ENCODE measurements at places on chromosomes 7 and 10.
A peak's percentile ranks its signal among the peaks of the same experiment; 100 is the strongest.

- no peak for DNase-seq
Measured at GRCh38 chr7:16774294-16774693, 20.7 kb downstream of the TSPAN13 start.

DNA sequence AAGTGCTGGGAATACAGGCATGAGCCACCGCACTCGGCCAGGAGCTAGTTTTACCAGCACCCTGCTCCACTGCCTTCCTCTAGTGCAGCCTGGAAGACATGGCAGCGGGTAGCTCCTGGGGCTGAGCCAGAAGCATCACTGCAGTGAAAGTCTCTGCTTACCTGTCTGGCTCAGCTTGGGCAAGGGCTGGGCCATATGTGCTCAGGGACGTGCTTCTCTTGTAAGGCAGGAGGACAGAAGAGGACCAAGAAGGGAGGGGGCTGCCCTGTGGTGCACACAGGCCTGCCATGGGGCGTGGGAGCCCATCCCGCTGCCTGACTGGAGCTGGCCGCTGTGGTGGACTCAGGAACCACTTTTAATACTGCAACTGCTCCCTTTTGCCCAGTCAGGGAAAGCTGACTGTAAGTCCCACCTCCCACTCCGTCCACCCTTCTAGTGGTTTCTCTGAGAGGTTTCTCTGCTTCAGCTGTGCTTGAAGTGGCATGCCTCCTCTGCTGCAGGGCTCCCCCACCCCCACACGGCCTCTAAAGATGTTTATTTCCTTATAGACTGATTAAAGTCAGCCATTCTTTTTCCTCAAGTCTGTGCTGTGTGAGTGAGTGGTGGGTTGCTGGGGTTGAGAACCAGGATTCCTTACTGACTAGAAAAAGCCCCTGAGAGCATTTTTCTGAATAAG, 25.3 kb upstream of the C10orf95 start:
- DNase-seq, result no peak

- no peak for DNase-seq
Measured at GRCh38 chr7:121151774-121152221, 163.3 kb downstream of the CPED1 start.

GRCh38 chr7:34622771-34623250, 35.2 kb upstream of the NPSR1 start:
- no peak for DNase-seq

GRCh38 chr10:46553238-46554049, 3.0 kb downstream of the GPRIN2 start:
- no peak for DNase-seq

DNA sequence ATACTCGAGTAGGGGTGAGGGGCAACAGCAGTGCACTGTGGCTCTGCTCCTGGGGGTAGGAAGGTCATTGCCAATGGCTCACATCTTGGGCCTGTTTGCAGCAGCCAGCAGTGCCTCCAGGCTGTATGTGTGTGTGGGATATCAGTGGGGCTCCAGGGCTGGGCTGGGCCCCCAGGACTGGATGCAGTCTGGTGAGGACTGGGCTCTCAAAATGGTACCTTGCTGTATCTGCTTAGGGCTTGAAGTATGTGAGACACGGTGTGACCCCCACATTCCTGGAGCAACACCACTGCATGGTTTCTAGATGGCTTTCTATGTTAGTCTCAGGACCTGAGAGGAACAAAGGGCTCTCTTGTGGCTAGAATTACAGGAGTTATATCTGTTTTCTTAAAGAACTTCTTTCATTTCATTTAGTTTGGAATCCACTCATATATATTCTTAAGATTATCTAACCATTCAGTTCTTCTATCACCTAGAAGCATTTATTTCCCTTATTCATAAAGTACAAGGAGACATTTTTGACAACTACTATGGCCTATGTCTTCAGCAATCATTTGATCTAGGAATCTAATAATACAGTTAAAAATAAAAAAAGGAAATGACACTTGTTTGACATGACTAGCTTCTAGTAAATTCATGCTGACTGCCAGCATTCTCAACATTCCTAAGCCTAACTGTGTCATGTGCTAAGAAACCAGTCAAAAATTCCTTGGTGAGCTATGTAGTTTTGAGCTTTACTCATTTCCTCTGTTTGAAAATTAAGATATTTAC, 443.2 kb upstream of the SEMA3A start:
- no peak for DNase-seq

DNA sequence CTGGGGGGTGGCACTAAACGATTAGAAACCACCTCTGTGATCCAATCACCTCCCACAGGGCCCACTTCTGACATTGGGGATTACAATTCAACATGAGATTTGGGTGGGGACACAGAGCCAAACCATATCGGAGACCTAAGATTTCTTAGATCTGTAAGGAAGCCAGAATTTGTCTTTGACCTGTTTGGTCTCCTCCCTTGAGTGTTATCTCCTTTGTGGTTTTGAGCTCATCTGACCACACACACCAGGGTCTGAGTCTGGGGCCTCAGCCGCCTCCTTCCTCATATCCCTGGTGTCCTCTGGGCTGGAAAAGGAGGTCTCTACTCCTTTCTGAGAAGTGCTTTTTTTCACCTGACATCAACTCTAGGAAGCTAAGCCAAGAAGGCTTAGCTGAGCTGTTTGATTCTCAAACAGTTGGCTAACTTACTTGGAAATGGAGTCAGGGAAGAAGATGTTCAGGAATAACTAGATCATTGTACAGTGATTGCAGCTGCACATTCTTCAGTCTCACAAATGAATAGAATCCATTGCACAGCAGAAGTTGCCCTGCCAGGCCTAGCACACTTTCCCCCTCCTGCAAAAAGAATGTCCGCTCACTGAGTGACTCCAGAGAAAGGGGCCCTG, 167.4 kb downstream of the ARHGAP21 start:
- no peak for DNase-seq

- no peak for DNase-seq
Measured at GRCh38 chr7:47588704-47589225, 6.9 kb upstream of the TNS3 start.

- no peak for DNase-seq
Measured at GRCh38 chr10:103145046-103145445, 48.0 kb downstream of the NT5C2 start.

GRCh38 chr7:90552521-90552920, 43.6 kb upstream of the CDK14 start:
- DNase-seq, result no peak

DNA sequence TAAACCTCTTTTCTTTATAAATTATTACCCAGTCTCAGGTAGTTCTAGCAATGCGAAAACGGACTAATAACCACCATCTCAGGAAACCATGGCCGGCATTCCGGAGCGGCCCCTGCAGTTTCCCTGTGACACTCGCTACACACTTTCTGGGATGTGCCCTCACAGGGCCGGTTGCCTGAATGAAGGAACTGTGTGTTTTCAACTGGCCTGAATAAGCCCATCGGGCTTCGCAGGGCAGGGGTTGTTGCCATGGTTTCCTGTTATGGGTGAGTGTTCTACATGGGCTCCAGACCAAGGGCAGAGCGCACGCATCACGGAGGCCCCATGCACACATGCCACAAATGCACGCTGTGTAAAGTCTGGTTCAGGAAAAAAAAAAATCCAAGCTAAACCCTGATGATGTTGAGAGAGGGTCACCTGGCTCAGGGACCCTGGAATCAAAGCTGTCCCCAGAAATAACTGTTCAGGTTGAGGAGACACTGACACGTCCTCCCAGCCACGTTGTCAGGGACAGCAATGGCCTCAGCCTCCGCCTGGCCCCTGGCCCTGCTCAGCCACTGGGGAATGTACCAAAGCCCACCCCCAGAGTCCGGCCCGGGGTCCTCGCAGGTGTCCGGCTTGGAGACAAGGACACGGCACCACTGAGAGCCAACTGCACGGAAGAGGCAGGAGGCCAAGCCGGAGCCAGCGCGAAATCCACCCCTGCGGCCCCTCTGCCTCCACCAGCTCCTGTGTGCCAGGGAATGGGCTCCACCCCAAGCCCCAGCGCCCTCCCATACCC, 47.9 kb downstream of the STK32C start:
- no peak for DNase-seq

- DNase-seq, result no peak
Measured at GRCh38 chr7:98922392-98923187, 44.3 kb downstream of the TRRAP start.

DNA sequence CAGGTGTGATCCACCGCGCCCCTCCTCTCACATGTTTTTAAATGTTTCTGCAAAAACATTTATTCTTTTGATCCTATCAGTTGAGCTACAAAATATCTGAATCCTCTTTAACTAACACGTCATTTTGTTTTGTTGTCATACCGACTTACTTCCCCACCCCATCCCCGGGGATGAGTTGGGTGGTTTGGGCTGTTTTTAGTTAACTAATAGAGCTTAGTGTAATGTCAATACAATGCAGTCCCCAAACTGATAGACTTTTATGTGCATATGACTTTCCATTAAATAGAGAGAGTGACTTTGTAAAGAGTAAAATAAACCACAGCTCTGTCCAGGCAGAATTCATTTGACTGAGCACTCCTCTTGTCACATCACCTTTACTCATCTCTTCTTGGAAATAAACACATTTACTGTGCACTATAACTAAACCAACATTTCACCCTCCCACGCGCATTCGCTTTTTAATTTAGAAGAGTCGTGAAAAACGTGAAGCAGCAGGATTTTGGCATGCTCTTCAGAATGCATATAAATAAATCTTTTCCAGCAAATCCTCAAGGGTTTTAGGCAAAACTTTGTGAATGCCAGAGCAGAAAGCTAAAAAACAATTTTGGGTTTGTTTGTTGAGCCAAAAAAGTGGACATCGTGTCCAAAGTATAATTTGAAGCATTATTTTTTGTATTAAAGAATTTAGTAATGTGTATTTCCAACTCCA, 187.4 kb upstream of the MGMT start:
- no peak for DNase-seq

DNA sequence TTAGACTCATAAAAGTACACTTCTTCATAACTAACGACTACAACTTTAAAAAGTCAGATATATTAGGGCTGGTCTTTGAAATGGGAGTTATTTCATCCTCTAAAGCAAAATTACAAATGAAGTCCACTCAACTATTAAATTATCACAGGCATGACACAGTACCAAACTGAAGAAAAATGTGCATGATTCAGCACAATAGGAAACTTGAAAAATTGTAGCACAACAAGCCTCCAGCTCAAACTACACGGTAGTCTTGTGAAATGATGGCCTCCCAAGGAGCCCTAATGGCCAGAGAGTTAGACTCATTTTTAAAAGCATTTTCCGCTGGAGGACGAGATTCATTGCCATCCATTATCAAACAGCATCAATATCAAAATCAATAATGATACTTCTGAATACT, 76.4 kb downstream of the MAGI2 start:
- DNase-seq, result no peak

DNA sequence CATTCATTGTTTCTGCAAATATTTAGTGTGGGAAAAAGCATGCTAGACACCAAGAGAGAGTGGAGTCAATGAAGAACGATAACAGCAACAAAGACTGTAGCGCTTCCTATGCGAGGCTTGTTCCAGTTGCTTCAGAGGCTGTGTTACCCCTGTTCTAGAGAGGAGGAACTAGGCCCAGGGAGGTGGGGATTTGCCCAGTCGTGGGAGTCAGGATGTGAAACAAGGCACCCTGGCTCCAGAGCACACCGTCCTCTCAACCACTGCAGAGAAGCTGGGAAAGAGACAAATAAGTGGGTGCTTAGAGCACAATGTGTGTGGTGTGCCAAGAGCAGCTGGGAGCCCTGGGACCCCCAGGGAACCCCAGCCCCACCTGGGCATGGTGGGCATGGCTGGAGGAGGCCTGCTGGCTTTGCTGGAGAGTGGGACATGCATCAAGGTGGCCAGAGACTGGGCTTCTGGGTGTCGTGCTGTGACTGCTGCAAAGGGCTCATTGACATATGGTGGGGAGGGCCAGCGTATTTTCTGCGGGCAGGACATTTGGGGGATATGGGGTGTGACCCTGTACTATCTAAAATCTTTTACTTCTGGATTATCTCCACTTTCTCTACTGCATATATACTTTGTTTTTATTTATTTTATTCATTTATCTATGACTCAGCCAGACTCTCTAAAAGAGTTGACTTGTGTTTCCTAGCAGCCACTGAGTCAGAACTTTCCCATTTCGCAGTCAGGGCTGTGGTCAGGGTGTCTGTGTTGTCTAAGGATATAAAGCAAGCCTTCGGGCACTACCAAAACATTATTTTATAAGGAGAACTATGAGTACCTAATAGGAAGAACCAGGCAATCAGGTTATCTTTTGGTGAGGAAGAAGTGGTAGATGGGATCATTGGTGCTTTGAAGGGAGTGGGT, 95.4 kb downstream of the TCF7L2 start:
- DNase-seq, result no peak

DNA sequence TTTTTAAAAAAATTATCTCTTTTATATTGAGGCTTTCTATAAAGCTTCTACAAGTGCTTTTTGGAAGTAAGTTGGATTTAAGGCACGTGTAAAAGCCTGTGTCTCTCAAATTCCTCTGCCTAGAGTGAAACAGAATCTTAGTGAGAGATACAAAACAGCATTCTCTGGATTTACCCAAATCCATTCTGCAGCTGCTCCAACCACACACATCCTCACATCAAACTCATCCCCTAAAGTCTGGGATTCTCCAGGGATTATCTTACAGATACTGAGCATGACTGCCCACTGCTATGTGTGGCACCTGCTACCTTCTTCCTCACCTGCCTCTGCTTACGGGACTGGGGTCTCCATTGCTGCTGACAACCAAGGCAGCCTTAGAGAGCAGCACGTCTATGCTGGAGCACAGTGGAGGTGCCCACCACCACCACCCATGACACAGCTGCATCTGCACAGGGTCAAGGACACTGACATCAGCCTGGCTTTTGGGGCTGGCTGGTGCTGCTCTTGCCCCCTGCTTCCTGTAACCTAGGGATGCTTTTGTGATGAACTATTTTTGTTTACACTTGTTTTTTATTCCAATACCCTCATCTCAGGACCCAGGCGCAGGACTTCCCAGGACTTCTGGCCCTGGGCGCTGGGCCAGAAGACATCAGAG, 139.2 kb upstream of the NAMPT start:
- no peak for DNase-seq

- DNase-seq, result no peak
Measured at GRCh38 chr7:116990056-116990455, 36.8 kb downstream of the ST7 start.

- DNase-seq, result no peak
Measured at GRCh38 chr10:78721231-78721630, 347.5 kb upstream of the ZMIZ1 start.

DNA sequence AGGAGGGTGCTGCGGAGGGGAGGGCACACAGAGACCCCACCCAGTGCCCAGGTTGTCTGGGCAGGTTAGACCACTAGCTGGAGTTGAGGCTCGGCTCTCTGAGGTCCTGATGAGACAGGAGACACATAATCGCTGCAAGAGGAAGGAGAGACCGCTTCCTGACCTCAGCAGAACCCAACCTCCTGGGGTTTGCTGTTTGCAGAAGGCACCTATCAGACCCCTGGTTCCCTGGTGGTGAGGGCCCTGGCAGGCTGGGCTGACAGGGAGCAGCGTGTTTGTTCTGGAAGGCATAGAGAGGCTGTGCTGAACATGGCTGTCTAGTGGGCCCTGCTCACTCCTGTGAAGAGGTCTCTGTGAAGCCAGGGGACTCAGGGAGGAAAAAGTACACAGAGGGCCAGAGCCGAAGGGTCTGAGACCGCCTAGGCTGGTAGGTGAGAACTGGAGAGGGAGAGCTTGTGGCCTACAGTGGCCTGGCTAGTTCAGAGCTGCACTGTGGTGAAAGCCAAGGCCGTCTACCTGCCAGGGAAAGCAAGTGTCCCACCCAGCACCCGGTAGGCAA, 39.4 kb upstream of the NPFFR1 start:
- peak; percentile 22 for DNase-seq

GRCh38 chr7:37493123-37493522, 44.5 kb upstream of the ELMO1 start:
- DNase-seq, result no peak

Data from CD4-positive, alpha-beta T cell treated with Interferon alpha-2 for 1 hour (primary cell).